Astrocyte of the spinal cord (primary cell): ENCODE measurements at places on chromosomes 12 and 14.

- DNase-seq = no peak
These were observed 124.3 kb upstream of the EGLN3 start for GRCh38 chr14:34075042-34075744.

GRCh38 chr14:90091393-90091792, 29.6 kb downstream of the KCNK13 start:
- peak; percentile 71 for DNase-seq

GRCh38 chr14:90674043-90674670, 142.1 kb downstream of the TTC7B start:
- DNase-seq = no peak

- no peak for DNase-seq
These were observed 54.8 kb upstream of the FLRT2 start for GRCh38 chr14:85475113-85475512.

DNA sequence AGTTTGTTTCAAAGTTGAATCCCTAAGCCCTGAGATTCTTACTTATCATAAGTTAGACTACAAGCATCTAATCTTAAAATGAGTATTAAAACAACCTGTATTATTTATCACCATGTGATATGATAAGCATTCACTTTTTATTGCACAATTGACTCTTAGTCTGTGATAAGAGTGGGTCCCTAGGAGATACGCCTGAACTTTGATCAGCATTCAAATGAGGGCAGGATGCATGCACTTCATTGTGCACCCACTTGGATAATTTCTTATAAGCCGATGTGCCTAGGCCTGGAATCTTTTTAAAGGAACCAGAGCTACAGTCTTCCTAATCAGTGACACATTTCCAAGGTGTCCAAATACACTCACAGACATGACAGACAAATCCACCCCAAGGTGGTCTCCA, 31.4 kb upstream of the SPTLC2 start:
- no peak for DNase-seq
